ENCODE measurements at places on chromosomes 3 and 15.

- no peak for DNase-seq
These were observed 140.6 kb downstream of the HCN4 start for GRCh38 chr15:73228128-73228646.

DNA sequence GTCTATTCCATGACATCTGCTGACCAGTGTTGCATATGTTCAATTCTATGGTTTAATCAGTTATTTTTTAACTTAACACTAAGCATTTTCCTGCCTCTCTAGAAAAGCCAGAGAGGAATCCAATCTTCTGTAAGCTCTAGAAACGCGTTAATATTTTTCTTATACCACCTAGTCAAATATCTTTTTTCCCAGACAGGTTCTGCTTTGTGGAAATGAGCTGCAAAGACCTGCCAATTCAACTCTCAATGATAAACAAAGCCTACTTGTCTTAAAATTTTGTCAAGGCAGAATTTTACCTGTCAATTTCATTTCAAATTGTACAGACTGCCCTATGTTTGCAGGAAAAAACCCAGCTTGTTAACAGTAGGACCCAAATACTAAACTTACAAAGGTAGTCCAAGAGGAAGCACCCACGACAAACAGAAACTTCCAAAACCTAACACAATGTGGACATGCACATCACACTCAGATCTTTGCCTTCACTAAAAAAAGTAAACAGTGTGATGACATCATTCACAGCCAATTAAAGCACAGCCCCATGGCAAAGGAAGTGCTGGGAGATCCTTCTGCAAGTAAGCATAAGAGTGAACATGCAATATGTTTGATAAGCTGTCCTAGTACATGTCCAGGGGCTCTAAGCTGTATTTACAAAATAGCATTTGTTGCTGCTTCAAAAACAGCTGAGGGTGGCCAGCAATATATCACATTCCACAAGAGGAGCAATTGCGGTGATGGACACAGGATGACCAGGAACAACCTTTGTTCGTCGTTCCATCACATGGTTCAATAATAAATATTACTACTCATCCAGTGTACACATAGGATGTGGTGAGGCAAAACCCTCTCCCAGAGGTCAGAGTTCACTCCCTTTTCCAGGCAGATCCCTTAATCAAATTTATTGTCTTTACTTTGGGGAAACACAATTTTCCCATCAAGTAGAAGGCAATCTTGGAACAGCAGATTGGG, 139.4 kb upstream of the TSC22D2 start:
- no peak for DNase-seq

DNA sequence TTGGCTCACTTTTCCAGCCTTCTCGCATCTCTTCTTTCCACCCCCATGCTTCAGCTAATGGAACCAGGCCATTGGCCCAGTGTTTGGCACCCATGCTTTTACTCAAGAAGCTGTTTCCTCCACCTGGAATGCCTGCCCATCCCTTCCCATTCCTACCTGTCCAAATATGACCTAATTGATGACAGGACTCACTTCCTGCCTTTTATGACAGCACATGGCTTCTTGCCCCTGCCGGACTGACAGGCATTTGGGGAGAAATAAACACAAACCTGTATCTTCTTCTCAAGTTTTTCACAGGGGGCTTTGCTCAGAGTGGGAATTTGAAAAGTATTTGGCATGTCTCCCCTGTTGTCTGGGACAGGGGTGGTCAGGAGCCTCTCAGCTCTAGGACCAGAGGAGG, 120.1 kb downstream of the ABHD5 start:
- no peak for DNase-seq

DNA sequence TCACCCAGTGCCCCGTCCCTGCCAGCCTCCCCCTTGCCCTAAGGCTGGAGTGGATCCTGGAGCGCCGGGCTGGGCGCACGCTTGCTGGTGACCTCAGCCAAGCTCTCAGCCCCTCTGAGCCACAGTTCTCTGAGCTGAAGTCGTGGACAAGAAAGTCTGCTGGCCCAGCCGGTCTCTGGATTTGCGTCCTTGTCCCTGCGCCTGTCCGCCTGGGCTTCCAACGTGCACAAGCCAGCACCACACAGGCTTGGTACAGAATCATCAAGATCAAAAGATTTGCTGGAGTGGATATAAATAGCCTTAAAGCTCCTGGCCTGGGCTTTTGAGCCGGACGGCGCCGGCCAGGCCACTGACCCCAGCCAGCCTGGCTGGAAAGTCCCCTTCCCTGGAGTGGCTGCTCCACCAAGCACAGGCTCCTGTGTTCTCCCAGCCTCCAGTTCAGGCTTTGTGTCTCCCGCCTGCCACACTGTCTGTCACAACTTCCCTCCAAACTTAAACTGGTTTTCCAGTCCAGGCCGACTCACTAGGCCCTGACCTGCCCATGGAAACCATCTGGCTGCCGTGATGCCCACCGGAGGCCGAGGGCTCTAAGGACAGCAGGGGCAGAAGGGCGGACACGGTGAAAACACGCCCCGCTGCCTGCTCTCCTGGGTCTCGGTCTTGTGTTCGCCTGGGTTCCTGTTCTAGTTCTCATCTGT, 156.2 kb downstream of the NUP210 start:
- no peak for DNase-seq

DNA sequence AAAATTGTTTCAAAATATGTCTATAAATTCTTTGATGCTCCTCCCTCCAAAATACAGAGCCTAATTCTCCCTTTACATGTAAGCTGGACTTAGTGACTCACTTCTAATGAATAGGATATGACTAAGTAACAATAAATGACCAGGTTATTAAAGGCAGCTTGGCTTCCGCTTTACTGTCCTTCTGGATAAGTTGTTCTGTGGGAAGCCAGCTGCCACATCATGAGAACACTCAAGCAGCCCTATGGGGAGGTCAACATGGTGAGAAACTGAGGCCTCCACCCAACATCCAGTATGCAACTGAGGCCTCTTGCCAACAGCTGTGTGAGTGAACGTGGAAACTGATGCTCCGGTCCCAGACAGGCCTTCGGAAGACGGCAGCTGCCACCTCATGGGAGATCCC, 247.3 kb upstream of the CHRM5 start:
- DNase-seq, result no peak

- DNase-seq, result no peak
These were observed 75.2 kb downstream of the SLCO3A1 start for GRCh38 chr15:91928675-91929074.
